ENCODE measurements at places on chromosomes 11 and 22.

GRCh38 chr11:31480930-31481329 is 28.5 kb downstream of the IMMP1L start:
- DNase-seq = no peak

- DNase-seq = no peak
These were observed 12.2 kb downstream of the NECTIN1 start for GRCh38 chr11:119716582-119717498.

DNA sequence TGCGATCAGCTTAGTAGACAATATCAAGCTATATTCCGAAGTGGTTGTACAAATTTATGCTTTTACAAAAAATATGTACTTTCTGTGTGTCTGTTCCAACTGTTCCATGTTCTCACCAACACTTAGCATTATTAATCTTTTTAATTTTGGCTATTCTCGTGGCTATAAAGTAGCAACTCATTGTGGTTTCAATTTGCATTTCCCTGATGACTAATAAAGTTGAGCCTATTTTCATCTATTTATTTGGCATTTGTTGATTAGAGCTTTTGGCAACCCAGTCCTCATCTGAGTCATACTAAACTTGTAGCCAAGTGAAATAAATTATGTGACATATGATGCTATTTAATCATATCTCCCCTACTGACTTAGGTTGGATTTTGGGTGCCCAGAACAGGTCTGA is 115.9 kb downstream of the FBXO7 start:
- no peak for DNase-seq

DNA sequence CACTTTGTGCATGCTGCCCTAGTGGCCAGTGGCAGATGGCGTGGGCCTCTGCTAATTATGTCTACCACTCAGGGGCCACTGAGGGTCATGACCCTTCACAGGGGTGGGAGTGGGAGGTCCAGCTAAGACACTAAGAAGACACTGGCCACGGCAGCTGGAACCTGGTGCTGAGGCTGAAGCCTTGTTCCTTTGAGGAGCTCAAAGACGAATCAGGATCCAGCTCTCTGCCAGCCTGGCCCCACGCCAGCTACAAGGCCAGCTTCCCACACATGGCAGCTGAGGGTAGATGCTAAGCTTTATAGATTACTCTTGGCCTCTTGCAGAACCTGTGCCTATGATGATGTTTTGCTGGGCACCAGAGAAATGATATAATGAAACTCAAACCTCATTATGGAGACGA is 226.3 kb downstream of the DSCAML1 start:
- DNase-seq = no peak

DNA sequence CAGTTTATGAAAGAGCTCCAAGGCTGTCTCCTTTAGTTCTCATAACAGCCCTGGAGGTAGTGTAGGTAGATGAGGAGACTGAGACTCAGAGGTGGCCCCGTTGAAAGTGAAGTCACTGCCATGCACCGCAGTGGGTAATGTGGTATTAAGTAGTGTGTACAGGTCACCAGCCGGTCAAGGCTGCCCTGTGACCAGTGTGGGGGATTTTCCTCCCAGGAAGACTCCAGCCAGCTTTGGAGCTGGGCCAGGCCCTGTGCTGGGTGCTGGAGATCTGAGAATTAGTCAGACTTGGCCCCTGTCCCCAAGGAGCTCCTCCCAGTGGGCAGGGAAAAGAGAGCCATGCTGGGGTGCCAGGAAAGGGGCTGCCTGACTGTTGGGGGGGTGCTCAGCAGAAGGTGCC is 5.3 kb downstream of the OMP start:
- DNase-seq = no peak

- DNase-seq = no peak
These were observed 18.5 kb downstream of the APOBEC3H start for GRCh38 chr22:39115570-39115969.

GRCh38 chr11:69076129-69076791 is 27.5 kb downstream of the TPCN2 start:
- DNase-seq = no peak

DNA sequence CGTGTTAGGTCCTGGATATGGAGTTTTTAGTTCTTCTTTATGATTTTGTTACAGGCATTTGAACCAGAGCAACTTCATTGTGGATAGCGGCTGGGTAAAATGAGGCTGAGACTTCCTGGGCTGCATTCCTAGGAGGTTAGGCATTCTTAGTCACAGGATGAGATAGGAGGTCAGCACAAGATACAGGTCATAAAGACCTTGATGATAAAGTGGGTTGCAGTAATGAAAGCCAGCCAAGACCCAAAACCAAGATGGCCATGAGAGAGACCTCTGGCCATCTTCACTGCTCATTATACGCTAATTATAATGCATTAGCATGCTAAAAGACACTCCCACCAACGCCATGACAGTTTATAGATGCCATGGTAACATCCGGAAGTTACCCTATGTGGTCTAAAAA is 23.4 kb upstream of the CLMP start:
- DNase-seq = no peak

GRCh38 chr11:2377511-2378443 is 667 bp downstream of the CD81 start:
- DNase-seq = peak; percentile 53

DNA sequence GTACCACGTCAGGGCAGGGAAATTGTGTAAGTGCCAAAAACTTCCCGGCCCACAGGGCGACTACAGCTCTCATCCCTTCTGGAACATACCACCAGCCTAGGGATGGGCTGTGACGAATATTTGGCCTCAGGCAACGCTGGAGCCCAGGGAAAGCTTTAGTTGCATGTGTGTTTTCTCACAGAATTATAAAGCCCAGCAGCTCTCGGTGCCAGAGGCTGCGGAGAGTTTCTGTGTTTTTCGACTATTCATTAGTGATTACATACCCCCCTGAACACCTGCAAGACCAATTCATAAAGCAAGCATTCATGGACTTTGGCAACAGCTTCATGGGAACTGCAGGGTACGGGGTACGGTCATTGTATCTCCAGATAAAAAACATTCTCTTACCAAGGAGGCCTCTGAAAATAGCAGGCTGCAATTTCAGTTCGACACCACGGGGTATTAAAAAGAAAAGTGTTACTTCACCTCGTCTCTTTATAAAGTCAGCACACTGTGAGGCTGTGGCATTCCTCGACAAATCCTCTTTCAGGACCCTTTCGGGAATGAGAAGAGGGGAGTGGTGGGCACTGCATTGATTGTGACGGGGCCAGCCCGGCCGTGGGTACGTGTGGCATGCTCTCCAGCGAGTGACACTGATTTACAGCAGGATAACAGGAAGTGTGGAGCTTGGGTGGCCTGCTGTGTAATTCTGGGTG is 243.6 kb upstream of the SORL1-AS1 start:
- no peak for DNase-seq

DNA sequence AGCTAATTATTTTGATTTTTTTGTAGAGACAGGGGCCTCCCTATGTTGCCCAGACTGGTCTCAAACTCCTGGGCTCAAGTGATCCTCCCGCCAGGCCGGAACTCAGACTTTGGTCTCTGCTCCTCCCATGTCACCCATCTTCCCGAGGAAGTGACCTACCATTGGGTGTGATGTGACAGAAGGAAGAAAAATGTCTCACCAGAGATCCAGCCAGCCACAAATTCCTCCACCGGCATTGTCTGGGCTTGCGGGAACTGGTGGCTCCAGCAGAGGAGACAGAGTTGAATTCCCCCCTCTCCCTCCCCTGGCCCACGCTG is 772 bp downstream of the SLC25A45 start:
- peak; percentile 68 for DNase-seq

DNA sequence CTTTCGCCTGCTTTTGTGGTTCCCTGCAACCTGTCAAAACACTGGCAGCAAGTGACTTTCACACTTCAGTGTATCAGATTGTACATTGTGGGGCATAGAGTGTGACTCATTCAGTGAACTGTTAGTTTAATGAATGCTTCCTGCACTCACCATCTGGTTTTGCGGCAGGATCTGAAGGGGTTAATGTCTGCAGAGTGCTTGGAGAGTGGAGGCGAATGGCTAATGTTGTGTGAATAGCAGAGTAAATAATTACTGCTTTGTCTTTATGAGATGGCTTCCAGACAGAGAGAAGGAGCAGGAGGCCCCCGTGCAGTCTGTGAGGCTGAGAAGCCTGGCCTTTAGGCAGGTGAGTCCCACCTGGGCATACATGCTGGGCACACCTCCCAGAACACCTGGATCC is 454.3 kb upstream of the KIRREL3 start:
- no peak for DNase-seq

DNA sequence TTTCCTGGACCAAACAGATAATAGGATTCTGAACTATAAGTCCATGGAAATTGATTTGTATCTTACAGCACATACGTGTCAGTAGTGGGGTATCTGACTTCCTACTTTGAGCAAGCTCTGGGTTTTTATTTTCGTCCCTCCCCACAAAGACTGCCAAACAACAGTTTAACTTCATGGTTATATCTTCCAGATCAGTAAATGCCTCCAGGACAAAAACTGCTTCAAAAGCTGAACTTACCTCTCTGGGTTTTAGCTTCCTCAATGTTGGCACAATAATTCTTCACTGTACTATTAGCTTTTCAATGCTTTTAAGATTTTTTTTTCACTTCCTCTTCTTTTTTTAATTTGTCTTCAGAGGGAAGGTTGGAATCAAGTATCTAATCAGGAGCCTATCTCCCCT is 4.2 kb upstream of the DPF2 start:
- DNase-seq = no peak

GRCh38 chr11:45208135-45208534 is 61.7 kb downstream of the PRDM11 start:
- DNase-seq = no peak

GRCh38 chr11:109668973-109669634 is 247.1 kb downstream of the C11orf87 start:
- no peak for DNase-seq

GRCh38 chr11:64814712-64815187 is 4.4 kb upstream of the MEN1 start:
- DNase-seq = no peak

DNA sequence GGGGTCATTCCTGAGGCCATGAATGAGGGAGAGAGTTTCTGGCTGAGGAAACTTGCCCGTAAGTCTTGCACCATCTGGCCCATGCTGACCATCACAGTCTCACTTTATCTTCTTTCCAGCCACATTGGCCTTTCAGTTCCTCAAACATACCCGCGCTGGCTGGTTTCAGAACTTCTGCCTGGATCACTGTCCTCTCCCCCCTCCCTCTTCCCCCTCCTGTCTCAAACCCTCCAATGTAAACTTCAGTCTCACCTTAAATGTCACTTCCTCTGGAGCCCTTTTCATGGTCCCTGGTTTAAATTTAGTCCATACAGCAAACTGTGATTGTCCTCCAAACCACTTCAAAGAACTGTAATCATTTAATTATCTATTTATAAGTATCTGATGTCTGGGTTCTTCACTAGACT is 3.7 kb upstream of the TMEM109 start:
- no peak for DNase-seq

- DNase-seq = no peak
These were observed 37.0 kb upstream of the HEPHL1 start for GRCh38 chr11:93984196-93984567.

- no peak for DNase-seq
These were observed 16.7 kb downstream of the TP53AIP1 start for GRCh38 chr11:128926000-128926399.

DNA sequence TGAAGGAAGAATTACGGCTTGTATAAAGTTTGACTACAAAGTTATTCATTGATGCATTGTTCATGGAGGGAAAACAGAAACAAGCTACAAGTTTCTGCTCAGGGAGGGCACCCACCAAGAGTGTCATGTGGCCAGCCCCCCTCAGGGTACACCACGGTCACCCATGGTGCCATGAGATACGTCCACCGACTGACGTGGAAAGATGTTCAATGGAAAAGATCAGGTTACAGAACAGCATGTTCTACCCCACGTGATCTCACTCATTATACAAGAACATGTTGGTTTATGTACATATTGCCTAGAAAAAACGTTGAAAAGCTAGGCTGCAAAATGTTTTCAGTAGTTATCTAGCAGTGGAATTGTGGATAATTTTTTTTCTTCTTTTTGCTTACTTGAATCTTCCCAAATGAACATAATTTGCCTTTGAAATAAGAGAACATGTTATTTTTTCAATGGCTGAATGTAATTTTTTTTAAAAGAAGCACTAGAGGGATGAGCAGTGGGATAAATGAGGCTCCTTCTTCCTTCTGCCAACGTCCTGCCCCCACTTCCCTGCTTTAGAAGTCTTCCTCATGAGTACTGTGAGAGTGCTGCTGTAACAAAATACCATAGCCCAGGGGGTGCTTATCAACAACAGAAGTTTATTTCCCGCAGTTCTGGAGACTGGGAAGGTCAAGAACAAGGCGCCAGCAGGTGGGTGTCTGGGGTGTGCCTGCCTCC is 22.5 kb downstream of the RCN1 start:
- no peak for DNase-seq

DNA sequence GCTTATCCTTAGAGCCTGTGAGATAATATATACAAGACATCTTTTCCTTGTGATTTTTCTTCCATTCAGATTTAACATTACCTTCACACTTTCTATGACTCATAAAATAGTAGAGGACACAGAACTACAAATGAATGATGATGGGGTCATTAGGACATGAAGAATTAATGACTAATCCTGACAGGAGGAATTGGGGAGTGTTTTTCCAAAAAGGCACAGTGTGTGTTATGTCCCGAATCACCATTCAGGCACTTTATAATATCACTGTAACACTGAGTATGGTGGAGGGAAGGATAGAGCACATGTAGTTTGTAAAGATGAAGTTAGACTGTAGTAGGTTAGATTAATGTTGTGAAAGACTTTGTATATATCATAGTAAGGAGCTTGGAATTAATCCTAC is 391.3 kb downstream of the JRKL start:
- DNase-seq = no peak

DNA sequence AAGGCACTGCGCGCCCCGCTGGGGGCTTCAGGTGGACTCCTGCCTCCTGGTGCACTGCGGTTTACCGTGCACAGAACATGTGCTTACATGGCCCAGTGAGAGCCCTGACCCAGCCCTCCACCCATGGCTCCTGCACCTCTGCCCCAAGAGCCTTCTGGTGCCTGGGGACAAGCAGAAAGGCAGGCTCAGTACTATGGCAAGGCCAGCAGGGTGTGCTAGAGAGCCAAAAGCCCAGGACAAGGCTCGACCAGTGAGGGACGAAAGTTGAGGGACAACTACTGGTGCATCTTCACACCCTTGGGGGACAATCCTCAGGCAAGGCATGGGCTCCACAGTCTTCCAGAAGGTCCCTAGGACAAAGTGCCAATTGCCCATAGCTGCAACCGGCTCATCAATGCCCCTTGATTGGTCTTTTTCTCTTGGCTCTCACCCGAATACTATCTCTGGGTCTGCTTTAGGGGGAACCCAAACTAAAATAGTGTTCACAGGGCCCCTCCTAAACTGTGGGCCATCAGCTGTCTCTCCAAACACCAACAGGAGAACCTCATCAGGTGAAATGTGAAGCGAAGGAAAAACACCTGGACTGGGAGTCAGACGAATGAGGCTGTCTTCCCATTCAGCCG is 13.5 kb downstream of the PGA5 start:
- DNase-seq = peak; percentile 65
